Activated T-helper 1 cell treated with Interleukin-2 at 50 U/mL for 16 hours (primary cell): ENCODE measurements at places on chromosomes 11 and 22.

DNA sequence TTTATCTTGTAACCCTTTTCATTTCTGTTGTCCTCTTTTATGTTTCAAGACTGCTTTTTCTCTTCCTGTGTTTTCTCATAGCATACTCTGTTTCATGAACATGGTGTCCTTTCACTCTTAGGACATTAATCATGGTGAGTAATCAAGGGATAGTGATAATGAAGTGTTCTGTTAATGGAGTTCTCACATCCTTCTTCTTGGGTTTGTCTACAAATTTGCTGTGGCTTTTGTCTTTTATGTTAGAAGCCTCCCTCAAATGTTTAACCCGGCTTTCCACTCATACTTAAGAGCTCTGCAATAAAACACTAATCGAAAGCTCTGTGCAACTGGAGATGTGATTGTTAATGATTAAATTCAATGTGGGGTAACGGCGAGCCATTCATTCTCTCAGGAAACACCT is 593.6 kb downstream of the NELL1 start:
- no peak for DNase-seq

DNA sequence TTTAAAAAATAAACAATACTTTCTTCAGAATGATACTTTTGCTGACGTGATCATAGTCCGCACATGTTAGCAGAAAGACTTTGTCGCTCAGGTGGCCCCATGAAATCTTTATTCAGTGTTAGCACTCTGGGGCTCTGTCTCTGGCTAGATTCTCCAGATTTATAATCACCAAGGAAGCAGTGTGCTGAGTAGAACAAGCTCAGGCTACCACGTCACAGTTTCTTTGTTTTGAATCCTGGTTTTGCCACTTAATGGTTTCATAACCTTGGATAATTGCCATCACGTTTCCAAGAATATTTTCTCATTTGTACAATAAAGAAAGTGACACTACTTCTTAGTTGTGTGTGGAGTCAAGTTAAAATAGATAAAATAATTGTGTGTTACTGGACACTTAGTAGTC is 3.9 kb upstream of the MUC15 start:
- DNase-seq = no peak

DNA sequence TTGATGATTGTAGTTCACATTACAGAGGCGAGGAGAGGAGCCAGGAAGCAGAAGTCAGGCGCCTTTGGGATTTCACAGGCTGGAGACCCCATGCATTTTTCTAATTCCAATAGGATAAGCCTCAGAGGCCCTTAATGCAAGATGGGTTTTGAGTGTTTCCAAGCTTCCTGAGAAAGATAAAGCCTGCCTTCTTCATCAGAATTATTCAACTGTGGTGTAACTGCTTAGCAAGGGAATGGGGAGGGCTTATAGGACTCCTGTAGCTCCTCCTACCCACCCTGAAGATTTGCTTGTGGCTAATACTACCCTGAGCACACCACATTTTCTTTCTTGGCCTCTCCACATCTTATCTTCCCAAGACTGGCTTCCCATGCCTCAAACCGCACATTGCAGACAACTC is 151.1 kb upstream of the ISX start:
- DNase-seq = no peak

DNA sequence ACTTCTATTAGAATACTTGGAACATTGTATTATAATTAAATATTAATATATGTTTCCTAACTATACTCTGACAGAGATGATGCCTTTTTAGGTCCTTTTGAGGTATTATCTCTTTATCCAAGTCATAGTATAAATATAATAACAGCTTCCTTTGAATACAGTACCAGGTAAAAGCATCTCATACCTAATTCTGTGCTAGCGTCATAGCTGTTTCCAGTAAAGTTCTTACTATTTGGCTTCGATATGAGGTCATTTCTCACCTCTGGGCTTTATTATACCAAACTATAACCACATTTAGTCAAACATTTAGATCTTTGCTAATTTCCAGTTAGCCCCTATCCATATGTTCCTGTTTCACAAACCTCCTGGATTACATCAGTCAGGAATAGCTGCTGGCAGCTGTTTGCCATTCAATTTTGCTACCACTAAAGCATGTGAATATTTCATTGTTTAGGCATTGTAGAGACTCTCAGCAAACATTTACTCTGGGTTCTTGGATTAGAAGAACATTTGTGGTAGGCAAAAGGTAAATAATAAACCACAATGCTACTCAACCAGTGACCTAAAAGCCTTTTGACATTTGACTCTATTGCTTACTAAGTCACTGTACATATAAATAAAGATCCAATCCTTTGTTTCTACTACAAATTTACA is 255.1 kb downstream of the TTC28 start:
- DNase-seq = no peak

DNA sequence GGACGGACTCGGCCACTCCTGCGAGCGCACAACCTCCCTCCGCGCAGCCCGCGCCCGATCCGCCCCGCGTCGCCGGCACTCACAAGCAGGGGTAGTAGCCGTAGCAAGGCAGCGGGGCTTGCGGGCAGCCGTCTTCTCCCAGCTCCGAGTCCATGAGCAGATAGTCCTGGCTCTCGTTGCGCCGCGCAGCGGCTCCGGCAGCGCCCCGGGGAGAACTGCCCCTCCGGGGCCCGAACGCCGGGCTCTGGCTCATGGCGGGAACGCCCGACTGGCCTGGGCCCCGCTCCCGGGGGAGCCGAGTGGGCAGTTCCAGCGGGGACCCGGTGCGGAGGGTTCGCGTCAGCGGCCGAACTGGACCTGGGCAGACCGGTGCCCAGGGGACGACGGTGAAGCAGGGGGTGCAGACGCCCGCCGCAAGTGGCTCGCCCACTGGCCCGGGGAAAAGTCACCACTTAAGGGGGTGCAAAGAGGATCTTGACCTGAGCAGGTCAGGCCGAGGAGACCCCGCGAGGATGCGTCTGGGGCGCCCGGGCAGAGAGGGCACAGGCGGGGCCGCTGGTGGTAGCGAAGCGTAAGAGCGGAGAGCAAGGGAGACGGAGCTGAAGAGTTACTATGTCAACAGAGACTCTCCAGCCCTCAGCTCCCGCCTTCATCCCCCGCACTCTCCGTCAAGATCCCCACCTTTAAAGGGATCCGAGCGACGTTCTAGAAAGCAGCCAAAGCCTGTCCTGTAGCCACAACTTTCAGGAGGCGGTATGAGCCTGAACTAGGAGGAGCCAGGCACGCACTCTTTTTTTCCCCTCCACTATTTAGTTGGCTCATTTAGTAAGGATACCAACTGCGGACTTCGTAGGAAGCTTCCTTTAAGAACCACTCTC is at the start of gene TRPC6:
TRPC6 (minus strand) TSS at position 757 of the 878 bp plus-strand sequence; CDS start at position 253, 504 bp downstream.
- no peak for DNase-seq
